ENCODE measurements at places on chromosomes 7 and 10.

- no peak for DNase-seq
Measured at GRCh38 chr10:60310740-60311139, 78.9 kb downstream of the ANK3 start.

DNA sequence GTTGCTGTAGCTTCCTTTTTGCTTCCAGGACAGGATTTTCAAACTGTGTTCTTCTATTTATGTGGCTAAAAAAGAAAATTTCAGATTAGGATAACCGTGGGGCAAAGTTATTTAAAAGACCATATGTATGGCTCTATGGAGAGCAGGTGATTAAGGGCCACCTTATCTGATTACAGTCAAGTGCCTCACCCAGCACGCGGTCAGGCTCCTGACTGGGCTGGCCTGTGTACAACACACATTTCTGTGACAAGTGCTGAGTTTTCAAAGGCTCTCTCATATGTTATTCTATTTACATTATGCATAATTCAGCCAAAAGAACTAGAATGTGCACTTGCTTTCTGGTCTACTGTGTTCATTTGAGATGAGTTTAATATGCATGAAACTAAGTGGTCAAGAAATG, 547.4 kb downstream of the PHTF2 start:
- DNase-seq: no peak

DNA sequence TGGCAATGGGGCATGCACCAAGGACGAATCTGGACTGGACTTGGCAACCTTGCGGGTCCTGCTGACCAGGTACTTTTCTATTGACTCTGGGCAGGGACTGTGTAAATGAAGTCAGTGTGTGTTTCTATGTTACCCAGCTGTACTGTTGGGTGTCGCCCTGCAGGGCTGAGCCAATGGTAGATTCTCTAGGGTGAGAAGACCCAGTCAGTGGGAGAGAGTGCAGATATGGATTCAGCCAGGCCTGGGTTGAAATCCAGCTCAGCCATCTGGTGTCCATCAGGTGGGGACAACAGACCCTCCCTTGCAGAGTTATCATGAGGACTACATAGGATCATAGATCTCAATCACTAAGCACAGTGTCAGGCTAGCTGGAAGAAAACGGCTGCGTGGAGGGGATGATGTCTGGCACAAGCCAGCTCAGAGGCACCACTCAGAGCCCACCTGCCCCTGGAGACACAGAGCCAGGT, 4.9 kb upstream of the PPIF start:
- DNase-seq: no peak

DNA sequence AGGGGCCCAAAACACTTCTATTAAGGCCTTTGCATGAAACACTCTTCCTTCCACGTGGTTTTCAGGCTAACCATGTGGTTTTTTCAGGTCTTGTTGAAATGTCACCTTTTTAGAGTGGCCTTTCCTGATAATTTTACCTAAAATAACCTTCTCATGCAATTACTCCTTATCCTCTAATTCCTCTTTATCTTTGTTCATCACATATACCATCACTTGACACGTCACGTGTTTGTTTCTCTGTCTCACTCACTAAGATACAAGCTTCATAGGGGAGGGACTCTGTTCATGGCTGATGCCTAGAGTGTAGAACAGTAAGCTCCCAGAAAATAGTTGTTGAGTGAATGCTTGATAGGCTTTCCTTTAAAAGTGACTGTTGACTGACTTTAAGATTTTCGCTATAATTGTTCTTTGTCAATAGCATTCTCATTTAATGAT, 63.7 kb downstream of the ST7 start:
- DNase-seq: no peak

- DNase-seq: no peak
Measured at GRCh38 chr10:109866168-109866994, 56.9 kb downstream of the XPNPEP1 start.

- no peak for DNase-seq
Measured at GRCh38 chr10:98268694-98269431, 869 bp upstream of the LOXL4 start.

DNA sequence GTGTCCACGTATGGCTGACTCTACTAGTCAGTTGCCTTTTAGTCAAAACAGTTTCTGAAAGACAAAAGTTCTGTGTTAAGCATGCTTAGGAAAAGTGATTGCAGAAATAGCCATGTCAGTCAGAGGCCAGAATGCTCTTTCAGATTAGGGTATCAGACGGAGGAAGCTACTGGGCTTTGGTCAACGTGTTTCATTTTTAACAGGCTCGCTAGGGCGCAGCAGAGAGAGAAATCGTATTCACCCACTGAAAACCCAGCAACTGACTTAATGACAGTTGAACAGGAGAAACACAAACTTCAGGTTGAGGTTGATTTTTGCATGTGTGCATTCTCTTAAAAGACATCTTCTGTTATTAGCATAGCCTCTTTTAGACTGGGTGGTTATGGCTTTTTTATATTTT, 322.6 kb upstream of the KIAA1217 start:
- no peak for DNase-seq

GRCh38 chr7:113710310-113711096, 208.3 kb downstream of the PPP1R3A start:
- peak; percentile 33 for DNase-seq

DNA sequence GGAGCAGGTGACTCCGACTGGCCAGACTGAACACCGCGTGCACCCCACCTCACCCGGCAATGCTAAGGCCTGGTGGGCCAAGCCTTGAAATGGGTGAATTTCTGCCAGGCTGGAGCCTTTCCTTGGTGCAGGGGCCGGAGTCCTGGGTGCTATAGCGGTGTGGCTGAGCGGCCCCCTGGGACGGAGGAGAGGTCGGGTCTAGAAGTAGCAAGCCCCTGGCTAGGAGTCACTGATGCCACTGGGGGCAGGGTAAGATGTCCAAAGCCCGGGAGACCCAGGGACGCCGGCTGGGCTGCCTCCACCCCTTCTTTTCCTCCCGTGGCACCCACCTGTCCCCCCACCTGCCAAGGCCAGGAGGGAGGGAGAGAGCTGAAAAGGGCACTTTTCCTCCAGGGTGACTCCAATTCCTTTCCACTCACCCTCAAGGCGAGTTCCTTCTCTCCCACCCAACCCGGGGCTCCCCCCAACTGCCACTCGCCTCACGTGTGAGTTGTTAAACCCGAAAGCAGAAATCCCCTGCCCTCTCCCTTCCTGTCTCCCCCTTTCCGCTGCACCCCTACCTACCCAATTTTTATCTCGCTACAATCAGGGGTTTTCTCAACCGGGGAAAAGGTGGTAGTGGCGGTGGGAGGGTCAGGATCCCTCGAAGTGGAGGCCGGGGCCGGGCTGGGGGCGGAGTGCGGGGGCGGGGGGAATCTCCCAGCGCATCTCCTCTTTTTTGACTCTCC, 6.0 kb upstream of the GATA3 start:
- DNase-seq: no peak

DNA sequence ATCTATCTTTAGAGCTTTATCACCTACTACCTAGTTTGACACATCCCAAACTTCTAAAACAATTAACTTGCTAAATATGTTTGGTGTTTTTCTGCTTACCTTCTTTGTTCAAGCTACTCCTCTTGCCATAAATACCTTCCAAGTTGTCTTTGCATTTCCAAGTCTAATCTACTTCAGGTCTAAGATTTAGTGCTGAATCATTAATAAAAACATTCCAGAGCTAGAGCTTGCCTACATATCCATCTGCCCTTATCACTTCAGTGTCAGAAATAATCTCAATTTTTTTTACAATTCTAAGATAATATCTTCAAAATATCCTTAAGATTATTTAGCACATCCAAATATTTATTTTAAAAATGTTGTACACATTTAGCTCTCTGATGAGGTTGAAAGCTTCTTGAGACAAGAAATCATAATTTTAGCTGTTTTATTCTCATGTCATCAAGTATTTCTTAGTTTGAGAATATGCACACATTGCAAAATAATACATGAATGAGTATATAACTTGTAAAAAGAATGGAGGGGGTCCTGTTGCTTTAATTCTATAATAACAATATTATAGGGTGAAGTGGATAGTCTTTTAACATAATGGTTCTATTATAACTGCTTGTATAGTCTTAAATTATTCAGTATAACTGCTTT, 466.3 kb downstream of the SEMA3D start:
- DNase-seq: no peak

GRCh38 chr7:46881507-46882127, 700.3 kb downstream of the TNS3 start:
- DNase-seq: no peak

DNA sequence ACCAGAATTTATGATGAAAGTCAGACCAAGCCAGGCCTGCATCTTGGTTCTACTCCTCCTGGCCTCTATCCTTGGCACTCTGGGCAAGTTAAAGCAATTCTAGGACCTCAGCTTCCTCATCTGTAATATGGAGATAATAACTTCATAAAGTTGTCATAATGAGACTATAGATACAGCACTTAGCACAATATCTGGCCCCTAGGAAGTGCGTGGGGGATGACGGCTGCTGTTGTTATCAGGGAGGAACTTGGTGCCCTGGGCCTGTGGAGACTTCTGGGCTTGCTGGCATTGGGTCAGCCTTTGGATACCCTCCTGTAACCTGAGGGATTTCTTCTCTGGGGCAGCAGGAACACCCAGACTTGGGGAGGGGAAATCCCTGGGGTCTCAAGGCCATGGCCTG, 27.6 kb downstream of the PFKFB3 start:
- DNase-seq: no peak

- peak; percentile 17 for DNase-seq
Measured at GRCh38 chr7:46321556-46322205, 400.6 kb upstream of the IGFBP3 start.

- DNase-seq: no peak
Measured at GRCh38 chr7:131741446-131741845, 185.0 kb upstream of the PODXL start.

DNA sequence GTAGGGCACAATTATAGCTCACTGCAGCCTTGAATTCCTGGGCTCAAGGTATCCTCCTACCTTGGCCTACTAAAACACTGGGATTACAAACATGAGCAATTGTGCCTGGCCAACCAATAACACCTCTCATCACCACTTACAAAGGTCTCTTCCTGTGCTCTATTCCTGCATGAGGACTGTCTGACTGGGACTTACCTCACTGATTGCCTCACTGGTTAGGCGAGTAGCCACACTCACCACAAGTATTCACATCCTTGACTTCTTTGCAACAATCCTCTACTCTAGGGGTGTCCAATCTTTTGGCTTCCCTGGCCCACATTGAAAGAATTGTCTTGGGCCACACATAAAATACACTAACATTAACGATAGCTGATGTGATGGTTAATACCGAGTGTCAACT, 22.6 kb upstream of the PDIA4 start:
- no peak for DNase-seq

GRCh38 chr10:93445097-93445960, 36.8 kb downstream of the MYOF start:
- DNase-seq: peak; percentile 92

GRCh38 chr10:69392481-69393000, 24.2 kb downstream of the TACR2 start:
- peak; percentile 50 for DNase-seq

DNA sequence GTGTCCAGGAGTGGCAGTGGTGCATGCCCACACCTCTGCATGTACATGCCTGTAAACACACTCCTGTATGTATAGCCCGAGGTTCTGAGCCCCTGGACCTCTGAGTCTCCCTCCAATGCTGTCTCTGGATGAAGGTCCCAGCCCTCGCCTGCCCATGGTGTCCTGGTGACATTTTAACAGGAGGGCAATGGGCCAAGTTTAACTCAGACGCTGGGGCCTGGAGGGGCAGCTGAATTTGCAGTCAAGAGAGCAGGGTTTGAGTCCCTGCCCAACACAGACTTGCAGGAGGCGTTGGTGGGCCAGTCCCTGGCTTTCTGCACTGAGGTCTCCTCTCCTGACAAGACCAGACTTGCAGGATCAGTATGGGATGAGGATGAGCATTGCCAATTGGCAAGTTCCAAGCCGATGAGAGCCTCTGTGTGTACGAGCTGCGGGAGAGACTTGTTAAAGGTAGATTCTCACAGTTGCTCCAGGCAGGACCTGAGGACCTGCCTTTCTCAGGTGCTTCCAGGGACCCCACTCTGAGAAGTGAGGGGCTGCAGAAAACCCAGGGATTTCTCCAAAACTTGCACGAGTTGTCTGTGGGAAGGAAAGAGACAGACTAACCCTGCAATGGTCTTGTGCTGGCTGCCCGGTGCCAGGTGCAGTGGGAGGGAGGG, 141.9 kb downstream of the ELFN1 start:
- DNase-seq: no peak

- DNase-seq: no peak
Measured at GRCh38 chr7:41219276-41219675, 483.6 kb downstream of the INHBA start.

- no peak for DNase-seq
Measured at GRCh38 chr7:118573085-118573484, 348.6 kb downstream of the ANKRD7 start.

DNA sequence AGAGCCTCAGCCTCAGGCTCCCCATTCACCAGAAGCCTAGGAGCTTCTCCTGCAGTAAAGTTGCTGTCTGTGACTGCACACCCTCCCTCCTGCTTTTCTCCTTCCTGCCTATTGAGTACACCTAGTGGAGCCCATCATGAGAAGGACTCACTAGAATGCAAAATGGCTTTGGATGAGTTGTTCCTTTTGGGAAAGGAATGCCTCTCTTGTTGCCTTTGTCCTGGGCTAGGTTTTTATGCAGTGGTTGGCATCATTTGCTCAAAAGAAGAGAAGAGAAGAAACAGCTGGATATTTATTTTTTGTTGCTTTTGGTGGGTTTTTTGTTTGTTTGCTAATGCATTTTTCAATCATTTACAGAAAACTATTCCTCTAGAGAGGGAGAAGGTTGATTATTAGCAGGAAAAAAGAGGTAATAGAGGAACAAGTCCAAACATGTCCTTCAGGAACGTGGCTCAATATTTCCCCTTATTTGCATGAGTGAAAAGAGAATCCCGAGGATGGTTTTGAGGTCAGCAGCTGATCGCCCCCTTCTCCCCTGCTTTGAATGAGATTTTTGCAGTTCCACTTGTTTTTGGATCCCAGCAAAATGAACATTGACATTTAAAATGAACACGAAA, 369.9 kb upstream of the NRP1 start:
- no peak for DNase-seq

GRCh38 chr10:91251430-91252056, 31.1 kb downstream of the PCGF5 start:
- peak; percentile 15 for DNase-seq

GRCh38 chr7:42108803-42109528, 128.0 kb downstream of the GLI3 start:
- no peak for DNase-seq

DNA sequence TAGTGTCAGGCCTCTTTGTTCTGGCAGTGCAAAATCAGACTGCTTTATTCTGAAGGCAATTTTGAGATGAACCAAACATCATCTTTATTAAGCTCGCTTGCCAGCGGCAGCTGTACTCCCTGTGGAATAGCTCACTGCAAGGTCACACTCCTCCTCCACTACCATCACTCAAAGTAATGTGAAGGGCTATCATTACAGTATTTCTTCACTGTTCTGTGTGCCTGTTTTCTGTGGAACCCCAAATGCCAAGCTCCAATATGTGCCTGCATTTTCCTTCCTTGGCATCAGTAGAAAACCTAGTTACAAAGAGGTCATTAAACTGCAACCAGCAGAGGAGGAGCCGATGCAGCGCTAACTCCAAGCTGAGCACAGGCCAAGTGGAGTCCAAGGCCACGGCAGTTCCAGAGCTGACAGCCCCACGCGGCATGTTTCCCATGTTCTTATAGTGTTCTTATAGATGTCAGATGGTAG, 21.4 kb downstream of the BCCIP start:
- DNase-seq: no peak

Measured in brain pericyte (primary cell).